ENCODE measurements at places on chromosomes 4 and X.

DNA sequence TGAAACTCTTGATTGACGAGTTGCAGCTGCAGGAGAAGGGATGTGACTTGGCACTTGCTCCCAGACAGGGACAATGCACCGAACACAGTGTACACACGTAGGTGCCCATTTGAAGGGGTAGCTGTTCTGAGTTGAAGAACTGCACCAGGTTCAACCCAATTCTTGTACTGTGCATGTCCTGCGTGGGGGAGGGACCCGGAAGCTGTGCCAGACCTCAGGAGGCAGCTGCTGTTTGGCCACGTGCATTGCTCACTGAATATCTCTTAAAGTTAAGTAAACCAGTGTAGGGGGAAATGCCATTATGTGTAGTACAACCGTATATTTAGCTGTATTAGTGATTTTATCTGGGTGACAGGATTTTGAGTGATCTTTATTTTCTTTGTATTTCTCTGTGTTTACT, 12.0 kb upstream of the RBBP7 start:
- peak; percentile 69 for DNase-seq

GRCh38 chrX:120244395-120244734, 6.2 kb upstream of the ZBTB33 start:
- no peak for DNase-seq

DNA sequence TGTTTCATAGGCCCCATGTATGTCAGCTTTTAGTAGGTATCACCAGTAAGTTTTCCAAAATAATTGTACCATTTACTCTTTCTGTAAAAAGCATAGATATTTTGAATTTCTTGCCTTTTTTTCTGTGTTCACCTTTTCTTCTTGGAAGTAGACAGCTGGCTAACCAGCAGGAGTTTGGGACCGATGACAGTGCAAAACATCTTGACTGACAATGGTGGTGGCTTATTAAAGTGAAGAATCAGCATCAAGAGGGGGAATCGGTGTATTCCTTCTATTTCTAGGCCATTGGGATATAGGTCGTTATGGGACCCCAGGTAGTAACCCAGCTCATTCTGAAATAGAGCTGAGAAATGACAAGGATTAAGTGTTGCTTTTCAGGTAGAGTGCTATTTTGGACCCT, 3.2 kb downstream of the CEP44 start:
- DNase-seq, result no peak

- no peak for DNase-seq
Observed at GRCh38 chr4:175422331-175422730, 389.7 kb downstream of the GPM6A start.
